T-cell (primary cell): ENCODE measurements at places on chromosomes 16 and 17.

GRCh38 chr16:2819179-2819938 is 2.3 kb downstream of the PRSS21 start:
- no peak for DNase-seq

DNA sequence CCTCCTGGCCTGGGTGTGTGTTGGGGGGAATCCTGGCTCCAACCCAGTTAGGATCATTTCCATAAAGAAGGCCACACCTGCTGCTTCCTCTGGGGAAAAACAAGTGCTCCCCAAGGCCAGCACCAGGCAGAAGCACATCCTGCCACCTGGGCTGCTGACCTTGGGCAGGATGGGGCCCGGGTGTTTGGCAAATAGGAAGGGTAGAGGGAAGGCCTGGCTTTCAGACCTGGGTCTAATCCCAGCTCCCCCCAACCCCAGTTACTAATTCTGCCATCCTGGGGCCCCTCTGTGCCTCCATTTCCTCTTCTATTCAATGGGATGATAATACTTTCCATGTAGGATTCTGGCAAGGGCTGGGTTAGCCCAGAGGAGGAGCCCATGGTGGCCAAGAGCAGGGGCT is 3.0 kb upstream of the NLRC5 start:
- no peak for DNase-seq

DNA sequence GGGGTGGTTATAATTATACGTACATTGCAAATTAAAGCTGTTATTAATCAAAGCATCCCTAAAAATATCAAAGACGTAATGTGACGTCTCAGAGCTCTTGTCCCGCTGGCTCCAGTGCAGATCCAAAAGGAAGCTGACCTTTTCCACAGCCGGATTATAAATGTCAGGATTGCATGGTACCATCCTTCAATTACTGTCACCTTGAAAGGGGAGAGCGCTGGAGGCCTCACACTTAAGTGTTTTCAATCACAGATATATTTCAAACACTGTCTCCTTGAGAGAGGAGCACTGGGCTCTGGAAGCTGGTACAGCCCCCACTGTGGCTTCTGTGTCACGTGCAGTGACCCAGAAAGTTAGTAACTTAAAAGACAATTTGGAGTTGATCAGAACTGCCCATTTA is 94.2 kb downstream of the AIPL1 start:
- no peak for DNase-seq

GRCh38 chr17:18045691-18046350 is 6.6 kb downstream of the GID4 start:
- DNase-seq = no peak

DNA sequence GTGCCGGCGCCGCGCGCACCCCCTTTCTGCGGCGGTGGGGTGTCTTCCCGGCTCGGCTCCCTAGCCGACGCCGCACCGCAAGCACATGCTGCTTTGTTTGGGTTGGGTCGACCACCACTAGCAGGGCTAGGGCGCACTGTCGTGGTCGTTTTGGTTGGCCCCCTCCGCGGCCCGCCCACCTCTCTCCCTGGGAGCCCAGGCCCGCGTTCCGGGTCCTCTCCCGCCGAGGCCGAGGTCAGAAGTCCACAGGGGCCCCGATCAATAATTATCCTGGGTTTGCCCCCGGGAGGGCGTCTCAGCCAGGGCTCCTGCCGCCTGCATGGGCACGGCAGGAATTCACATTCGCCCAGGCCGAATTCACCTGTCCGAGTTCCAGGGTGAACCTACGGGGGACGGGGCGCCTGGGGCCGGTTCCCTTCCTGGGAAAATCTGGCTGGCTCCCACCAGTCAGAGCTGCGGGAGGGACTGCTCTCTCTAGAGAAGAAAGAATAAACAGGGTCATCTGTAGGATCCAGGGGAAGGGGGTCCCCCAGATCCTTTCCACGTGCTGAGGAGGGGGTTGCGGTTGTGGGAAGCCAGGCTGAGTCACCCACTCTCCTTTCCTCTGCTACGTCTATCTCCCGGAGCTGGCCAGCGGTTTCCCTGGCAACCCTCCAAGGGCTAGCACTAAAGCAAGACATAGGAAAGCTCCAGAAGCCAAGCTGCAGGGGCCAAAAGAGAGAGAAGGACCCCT is 584 bp upstream of the STAT5B start:
- DNase-seq = no peak

DNA sequence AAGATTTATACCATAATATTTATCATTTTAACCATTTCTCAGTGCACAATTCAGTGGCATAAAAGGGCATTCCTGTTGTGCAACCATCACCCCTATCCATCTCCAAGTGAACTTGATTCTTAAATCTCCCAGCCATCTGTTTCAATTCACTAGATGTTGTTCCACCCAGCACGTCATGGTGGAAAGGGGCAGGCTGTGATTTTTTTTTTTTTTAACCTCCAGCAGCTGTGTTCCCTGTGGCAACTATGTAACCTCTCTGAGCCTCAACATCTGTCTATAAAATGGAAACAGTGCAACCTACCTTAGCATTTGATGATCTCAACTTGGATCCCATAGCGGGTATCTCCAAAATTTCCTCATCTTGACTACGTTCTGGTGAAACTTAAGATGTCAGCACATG is 604.5 kb downstream of the WWOX start:
- DNase-seq = no peak

- DNase-seq = peak; percentile 94
These were observed 430 bp upstream of the KATNB1 start for GRCh38 chr16:57734925-57735754.

GRCh38 chr17:39628655-39629493 is 2.1 kb downstream of the PPP1R1B start:
- DNase-seq = no peak

- DNase-seq = no peak
These were observed 1.1 kb downstream of the GPS2 start for GRCh38 chr17:7313890-7314718.

GRCh38 chr16:9362050-9362449 is 270.6 kb downstream of the HAPSTR1 start:
- DNase-seq = no peak

DNA sequence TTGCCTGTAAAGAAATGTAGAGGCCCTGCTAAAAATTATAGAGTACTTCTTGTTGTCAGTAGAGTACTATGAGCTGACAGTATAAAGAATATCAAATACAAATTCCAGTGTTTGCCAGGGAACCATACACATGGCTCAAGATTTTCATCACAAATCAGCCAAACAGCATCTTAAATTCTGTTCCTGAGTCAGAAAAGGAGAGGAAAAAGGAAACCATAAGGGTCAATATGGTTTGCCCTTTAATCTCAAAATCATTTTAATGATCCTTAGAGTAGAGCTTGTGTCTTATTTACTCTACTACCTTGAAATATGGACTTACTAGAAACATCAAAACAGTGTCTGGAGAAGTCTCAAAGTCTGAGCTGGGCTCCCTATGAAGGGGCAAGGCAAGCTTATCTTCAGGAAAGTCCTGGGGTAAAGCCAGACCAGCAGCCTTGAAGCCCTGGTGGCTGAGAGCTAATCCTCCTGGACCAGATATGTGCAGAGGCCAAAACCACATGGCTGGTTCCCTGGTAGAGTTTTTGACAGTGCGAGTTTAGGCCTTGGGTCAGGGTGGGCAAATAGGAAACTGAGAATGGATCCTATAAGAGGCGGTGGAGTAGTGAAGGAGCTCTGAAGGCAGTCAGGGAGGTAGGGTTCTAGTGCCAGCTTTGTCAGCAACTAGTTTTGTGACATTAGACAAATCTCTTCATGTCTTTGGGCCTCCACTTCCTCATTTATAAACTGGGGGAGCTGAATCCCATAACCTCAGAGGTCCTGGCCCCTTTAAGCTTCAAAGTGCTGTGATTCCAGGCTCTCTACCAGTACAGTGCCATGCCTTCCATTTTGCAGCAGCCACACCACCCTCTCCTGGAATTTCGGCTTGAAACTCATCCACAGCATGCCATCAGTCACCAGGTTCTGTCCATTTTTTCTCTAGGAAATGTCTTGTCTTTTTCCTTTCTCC is 38.9 kb downstream of the MRTFB start:
- no peak for DNase-seq

- no peak for DNase-seq
These were observed 3.1 kb upstream of the MED11 start for GRCh38 chr17:4728124-4728523.

DNA sequence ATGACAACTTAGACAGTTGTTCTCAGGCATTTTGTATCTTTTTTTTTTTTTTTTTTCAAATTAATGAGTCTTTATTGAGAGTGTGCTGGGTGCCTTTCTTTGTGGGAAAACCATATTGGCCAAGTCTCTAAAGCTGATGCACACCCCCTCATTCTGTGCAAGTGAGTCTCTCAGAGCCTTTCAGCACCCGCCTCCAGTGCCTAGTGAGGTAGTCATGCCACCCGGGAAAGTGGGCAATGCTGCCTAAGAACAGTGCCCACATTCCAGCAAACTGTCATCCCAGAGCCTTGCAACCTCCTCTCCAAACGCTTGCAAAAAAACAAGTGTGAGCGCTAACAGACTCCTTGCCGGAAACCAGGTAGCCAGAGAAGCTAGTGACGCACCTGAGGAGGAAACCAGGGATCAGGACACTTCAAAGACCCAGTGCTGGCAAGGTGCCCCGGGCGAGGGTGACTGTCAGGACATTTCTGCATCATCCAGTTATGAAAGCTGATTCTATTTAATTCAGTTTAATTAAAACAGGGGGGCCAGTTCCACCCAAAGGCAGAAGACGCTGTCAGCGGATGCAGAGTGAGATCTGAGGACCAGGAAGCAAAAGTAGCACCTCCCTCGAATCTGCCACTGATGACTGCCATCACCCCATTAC is 34.9 kb downstream of the SMARCE1 start:
- DNase-seq = peak; percentile 81
